Esophagus muscularis mucosa (tissue), 4 donors: ENCODE measurements at places on chromosomes 3 and 15.

- H3K27ac ChIP-seq: peak overlapping the region; percentile 98
- no peaks in the 10 kb centered on the region for H3K27me3 ChIP-seq
- H3K4me1 ChIP-seq: peaks cover 46% of the 10 kb centered on the region
- peak overlapping the region; percentile 95 for H3K4me3 ChIP-seq
- DNase-seq: peak; percentile 93
- H3K36me3 ChIP-seq: peaks cover 25% of the 10 kb centered on the region
Observed at GRCh38 chr3:150545419-150546225, 674 bp downstream of the SERP1 start.

GRCh38 chr3:42894698-42895579, 11.0 kb upstream of the ZNF662 start:
- H3K4me3 ChIP-seq: no peak overlapping the region
- no peak overlapping the region for H3K27ac ChIP-seq
- DNase-seq: no peak
- H3K4me1 ChIP-seq: no peaks in the 10 kb centered on the region

DNA sequence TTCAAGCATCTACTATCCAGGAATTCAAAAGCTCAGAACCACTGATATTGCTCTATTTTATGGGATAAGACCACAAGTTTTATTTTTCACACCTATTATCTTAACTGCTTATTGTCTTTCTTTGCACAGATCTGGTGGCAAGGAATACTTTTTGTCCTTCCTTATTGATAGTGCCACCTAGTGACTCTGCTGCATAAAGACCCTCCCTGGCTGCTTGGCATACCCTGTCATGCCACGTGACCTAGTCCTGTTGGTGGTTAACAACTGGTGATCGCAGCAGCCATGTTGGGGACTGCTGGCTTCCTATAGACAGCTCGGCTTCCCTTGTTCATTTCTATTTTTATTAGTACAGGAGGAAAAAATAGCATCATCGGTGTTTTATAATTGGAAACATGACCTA, 236.3 kb downstream of the MEX3B start:
- H3K36me3 ChIP-seq: no peaks in the 10 kb centered on the region
- no peak overlapping the region for H3K4me3 ChIP-seq
- no peak overlapping the region for H3K27ac ChIP-seq
- no peaks in the 10 kb centered on the region for H3K4me1 ChIP-seq

DNA sequence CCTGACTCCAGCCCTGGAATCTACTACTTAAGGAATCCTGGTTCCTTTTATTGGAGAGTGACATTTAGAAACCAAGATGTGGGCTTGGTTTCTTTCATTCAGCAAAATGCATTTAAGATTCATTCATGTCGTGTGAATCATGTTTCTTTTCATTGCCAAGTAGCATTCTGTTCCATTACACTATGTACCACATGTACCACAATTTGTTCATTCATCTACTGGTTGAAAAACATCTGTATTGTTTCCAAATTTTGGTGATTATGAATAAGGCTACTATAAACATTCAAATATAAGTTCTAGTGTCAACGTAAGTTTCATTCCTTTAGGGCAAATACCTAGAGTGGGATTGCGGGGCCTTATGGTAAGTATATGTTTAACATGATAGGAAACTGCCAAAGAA, 264.2 kb downstream of the VPS13C start:
- H3K27me3 ChIP-seq: no peaks in the 10 kb centered on the region
- no peak overlapping the region for H3K4me3 ChIP-seq
- H3K27ac ChIP-seq: no peak overlapping the region
- no peak for DNase-seq
- no peaks in the 10 kb centered on the region for H3K4me1 ChIP-seq
- H3K36me3 ChIP-seq: no peaks in the 10 kb centered on the region

DNA sequence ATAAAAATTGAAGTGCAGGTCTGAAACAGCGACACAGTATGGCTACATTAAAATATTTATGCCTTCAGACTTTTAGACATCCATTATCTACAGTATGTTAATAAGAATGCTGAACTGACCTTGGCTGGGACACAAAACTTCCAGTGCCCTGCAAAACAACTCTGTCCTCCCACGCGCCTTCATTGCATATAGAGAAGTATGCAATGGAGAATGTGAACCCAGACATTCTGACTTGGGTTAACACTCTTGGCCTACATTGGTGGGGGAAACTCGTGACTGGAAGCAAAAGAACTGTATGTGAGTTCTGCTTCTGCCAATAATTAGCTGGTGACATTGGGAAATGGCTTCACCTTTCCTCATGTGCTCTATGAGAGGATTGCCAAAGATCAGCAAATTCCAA, 110.5 kb upstream of the SLC24A5 start:
- H3K4me1 ChIP-seq: no peaks in the 10 kb centered on the region
- no peaks in the 10 kb centered on the region for H3K36me3 ChIP-seq
- no peak overlapping the region for H3K4me3 ChIP-seq
- H3K27ac ChIP-seq: no peak overlapping the region
- no peaks in the 10 kb centered on the region for H3K27me3 ChIP-seq
